ENCODE measurements at places on chromosomes 13 and 19.

DNA sequence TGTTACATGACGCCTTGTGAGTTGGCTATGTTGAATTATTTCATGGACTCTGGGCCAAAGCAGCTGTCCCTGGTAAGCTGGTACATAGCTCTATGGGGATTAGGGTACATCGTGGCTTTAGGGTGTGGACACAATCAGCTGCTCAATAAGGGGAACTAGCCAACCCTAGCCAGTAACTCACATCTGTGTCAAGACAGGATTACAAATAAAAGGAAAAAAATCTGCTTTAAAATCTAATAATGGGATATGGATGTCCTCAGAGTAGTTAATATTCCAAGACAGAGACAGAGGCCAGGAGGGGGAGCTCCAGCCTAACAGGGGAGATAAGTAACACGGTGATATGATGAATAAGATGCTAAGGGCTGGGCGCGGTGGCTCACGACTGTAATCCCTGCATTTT, 21.1 kb upstream of the ZNF766 start:
- peak; percentile 45 for DNase-seq

DNA sequence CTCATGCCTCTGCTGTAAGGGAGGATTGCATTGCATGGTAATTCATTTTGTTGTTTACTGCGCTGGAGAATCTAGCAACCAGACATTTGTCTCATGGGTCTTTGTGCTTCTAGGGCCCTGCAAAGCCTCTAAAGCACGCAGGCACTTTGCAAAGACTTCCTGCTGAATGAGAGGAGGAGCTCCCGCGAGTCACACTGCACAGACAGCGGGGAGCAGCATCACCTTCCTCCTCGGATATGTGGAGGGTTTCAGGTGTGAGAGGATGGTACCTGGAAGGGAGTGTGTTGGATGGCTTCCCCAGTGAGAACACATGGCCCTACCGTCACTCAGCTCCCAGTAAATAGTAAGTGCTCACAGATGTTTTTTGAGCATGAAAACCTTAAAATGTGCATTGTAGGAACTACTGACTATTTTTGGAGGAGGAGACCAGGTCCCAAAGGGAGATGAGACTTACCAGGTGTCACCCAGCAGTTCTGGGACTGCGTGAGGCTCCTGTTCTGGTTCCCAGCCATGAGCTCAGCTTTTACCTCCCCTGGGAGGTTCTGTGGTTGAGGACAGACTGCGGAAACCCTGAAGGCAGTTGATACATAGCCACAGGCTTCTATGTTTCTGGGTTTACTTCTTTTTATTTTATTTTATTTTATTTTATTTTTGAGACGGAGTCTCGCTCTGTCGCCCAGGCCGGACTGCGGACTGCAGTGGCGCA, 278.0 kb downstream of the FGF9 start:
- no peak for DNase-seq

GRCh38 chr19:28023064-28023463, 1189.9 kb downstream of the UQCRFS1 start:
- no peak for DNase-seq

- no peak for DNase-seq
Measured at GRCh38 chr13:113045251-113046127, 60.1 kb upstream of the F7 start.

Data from stimulated activated CD8-positive, alpha-beta memory T cell treated with anti-CD3 and anti-CD28 coated beads, Interleukin-4, amount 100 ng/mL, for 24 hours (primary cell).